ENCODE measurements at places on chromosomes 11 and 22. TPM values are rescaled to one million over a fixed set of nuclear protein-coding genes. Genes with fewer than 3 reads are reported as not detected.
A peak's percentile ranks its signal among the peaks of the same experiment; 100 is the strongest.

Gene PRDM10
- 6.6 TPM for total RNA-seq

Gene C11orf87
- total RNA-seq: 0.49 TPM

Gene CEND1
- 7.6 TPM for total RNA-seq

DNA sequence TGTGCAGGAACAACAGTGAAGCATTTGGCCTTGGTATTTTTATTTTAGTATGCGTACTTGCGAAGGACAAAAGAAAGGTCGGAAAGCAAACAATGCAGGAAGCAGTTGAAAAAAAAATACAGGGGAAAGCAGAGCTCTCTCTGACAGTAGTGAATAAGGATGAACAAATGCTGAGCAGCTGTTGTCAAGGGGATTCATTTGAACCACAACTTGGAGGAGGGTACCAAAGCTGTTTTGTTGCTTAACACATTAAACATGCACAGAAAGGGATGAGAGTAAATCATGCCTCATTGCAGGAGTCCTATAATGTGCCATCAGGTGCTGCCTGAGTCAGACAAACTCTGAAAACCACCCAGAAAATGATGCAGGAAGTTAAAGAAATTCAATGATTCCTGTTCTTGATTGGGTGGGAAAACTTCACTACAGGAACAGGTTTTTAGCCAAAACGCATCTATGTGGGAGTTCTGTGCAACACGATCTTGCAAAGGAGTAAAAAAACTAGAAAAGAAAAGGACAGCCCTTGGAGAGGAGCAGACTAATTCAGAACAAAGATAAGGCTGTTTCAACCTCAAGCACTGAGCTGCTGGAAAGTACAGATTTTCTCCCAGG is 2113.5 kb downstream of the LRRC4C start:
- peak; percentile 7 for DNase-seq

- DNase-seq: no peak
These were observed 33.3 kb upstream of the ZC3H12C start for GRCh38 chr11:110059706-110060463.

DNA sequence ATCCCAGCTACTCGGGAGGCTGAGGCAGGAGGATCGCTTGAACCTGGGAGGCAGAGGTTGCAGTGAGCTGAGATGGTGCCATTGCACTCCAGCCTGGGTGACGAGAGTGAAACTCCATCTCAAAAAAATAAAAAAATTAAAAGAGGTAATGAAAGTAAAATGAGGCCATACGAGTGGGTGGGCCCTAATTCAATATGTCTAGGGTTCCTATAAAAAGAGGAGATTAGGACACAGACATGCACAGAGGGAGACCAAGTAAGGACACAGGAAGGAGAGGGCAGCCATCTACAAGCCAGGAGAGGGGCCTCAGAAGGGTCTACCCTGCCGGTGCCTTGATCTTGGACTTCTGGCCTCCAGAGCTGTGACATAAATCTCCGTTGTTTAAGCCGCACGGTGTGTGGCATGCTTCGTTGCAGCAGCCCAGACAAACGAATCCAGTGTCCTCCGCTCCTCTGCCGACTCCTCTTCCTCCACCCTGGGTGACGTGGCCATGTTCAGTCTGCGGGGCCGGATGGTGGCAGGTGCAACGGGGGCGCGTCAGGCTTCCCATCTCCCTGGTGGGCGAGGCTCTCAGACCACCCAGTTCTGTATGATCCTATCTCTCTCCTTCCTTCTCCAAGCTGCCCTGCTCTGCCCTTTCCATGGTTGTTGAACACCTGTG is 51.6 kb upstream of the PARVG start:
- DNase-seq: no peak

DNA sequence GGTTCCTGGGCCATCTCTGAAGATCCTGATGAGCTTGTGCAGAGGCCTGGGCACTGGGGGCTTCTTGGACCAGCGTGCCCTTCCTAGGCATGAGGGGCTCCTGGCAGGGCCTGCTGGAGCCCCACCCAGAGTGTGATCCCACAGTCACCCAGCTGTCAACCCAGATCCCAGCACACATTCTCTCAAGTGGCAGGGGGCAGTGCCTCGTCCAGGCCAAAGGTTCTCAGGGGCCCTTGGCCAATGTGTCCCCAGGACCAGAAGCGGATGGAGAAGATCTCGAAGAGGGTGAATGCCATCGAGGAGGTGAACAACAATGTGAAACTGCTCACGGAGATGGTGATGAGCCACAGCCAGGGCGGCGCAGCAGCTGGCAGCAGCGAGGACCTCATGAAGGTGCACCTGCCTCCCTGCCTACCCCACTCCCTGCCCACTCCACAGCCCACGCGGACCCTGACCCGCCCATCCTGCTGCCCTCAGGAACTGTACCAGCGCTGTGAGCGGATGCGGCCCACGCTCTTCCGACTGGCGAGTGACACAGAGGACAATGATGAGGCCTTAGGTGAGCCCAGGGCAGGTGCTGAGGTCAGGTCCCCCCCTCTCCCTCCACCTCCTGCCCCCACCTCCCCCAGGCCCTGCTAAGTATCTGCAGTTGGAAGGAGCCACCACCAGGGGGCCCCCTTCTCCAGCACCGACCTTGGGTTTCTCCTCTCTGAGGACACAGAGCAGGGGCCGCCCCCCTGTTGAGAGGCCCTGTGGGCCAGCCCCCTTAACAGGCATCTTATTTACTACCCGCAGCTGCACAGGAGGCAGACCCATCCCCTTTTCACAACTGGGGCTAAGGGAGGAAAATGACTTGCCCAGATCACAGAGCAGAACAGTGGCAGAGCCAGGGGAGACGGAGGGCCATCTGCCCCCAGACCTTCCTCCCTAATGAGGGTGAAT is 14.7 kb downstream of the GGA1 start:
- DNase-seq: peak; percentile 78

DNA sequence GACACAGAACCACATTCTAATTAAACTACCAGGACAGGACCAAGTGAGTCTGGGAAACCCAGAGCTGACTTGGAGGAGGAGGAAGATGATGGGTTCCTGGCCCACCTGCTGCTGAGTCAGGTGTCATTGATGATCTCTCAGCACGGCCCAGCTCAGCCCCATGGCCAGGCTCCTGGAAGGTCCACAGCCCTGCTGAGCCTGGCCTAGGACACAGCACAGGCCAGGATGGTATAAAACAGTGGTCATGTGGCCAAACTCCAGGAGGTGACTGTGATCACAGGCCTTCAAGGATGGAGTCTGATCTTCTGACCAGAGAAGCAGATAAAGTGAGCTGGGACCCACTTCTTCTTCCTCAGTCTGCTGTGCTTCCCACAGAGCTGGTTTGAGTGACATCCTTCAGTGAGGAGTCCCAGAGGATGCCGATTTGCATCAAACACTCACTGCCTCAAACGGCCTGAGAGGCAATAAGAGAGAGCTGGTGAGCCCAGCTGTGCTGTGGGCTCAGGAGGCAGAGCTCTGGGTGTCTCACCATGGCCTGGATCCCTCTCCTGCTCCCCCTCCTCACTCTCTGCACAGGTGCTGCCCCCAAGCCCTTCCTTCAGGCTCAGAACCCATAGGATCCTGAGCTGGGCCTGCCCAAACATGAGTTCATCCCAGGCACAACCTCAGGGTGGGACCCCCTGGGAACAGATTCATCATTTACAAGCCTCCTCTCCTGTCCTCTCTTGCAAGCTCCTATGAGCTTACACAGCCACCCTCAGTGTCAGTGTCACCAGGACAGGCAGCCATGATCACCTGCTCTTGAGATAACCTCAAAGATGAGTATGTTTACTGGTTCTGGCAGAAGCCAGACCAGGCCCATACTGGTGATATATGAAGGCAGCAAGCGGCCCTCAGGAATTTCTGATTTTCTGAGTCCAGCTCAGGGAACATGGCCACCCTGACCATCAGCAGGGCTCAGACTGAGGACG is 37.7 kb upstream of the IGLL5 start:
- DNase-seq: no peak

DNA sequence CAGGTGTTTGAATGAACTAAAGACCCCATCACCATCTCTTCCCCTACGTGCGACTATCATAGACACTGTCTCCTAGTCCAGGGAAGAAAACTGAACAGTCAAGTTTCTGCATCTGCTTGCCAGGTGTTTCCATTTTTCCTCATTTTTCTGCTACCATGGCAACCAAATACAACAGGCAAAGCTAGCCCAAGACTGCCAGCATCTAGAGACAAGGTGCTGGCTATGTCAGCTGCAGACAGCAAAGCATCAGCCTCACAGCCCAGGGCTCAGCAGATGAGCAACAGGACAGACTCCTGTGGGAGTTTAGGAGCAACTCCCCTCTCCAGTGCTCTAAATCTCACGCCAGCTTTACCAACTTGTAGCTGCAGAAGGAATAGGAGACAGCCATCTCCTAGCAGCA is 124.3 kb downstream of the C11orf58 start:
- DNase-seq: no peak

GRCh38 chr11:43282607-43283440 is 29.0 kb upstream of the API5 start:
- peak; percentile 52 for DNase-seq

DNA sequence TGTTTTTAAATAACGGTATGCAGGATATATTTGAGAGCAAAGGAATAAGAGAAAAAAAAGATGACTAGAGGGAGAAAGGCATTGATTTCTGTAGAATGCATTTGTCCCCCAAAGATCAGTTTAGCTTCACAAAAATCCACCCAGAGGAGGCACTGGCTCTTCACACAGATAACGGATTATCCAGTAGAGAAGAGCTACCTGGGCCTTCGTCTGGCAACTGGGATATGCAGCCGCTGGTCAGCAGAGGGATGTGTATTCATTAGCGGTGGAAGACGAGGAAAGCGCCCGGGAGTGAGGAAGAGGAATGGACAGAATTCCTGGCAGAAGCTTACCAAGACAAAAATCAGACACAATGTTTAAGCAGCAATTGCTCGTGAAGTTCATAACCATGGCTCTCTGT is 5.6 kb upstream of the WT1 start:
- DNase-seq: no peak

DNA sequence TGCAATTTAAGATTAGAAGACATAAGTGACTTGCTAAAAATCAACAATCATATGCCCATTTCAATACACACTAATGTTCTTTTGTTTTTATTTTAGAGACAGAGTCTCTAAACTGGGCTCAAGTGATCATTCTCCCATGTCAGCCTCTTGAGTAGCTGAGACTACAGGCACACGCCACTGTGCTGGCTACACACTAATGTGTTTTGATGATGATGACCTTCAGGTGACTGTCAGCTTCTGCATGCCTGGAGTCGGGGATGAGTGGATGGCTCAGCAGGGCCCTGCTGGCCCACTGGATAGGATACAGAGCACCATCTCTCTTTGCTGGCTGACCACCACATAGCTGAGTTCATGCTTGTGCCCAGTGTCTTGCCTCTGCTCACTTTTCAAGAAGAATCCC is 27.0 kb upstream of the POU2AF1 start:
- DNase-seq: no peak

DNA sequence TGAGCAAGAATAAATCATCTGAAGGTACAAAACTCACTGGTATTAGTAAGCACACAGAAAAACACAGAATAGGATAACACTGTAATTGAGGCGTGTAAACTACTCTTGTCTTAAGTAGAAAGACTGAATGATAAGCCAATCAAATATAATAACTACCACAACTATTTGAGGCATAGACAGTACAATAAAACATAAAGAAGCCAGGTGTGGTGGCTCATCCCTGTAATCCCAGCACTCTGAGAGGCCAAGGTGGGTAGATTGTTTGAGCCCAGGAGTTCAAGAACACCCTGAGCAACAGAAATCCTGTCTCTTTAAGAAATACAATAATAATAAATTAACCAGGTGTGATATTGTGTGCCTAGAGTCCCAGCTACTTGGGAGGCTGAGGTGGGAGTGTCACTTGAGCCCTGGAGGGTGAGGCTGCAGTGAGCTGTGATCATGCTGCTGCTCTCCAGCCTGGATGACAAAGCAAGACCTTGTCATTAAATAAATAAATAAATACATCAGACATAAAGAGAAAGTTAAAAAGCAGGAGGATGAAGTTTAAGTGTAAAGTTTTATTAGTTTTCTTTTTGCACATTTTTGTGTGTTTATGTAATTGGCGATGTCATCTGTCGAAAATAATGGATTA is 390.6 kb downstream of the DYNC2H1 start:
- DNase-seq: no peak
